ENCODE measurements at places on chromosomes 16 and 17.
A peak's percentile ranks its signal among the peaks of the same experiment; 100 is the strongest.

- DNase-seq, result no peak
Measured at GRCh38 chr17:48504953-48505352, 25.9 kb downstream of the HOXB1 start.

GRCh38 chr16:70662991-70663523 is 16.7 kb downstream of the IL34 start:
- no peak for DNase-seq

- DNase-seq, result no peak
Measured at GRCh38 chr17:19753051-19753509, 5.0 kb upstream of the ALDH3A1 start.

DNA sequence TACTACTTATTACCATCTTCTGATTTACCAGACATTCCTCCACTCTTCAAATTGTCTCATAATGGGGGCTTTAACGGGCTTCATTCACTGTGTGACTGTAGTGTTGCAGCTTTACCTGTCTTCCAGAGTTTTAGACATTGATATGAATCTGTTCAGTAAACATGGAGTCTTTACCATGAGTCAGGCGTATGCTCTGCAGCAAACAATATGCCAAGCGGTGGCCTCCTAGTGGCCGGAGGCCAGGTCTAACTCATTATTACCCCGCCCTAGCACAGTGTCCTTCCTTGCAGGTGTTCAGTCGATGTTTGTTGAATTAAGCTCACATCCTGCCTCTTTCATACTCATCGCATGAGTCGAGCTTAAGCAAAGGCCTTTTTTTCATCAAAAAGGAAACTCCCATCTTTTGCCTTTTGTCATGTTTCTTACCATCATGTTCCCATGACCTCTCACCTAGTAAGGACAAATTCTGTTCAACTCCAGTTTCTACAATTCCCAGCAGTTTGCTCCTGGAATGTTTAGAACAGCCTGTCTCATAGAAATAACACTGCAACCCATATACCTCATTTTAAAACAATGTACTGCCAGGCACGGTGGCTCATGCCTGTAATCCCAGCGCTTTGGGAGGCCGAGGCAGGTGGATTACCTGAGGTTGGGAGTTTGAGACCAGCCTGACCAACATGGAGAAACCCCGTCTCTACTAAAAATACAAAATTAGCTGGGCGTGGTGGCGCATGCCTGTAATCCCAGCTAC is 39.4 kb downstream of the TUBD1 start:
- DNase-seq, result no peak

- DNase-seq, result no peak
Measured at GRCh38 chr17:2262135-2262587, 41.4 kb downstream of the SMG6 start.

DNA sequence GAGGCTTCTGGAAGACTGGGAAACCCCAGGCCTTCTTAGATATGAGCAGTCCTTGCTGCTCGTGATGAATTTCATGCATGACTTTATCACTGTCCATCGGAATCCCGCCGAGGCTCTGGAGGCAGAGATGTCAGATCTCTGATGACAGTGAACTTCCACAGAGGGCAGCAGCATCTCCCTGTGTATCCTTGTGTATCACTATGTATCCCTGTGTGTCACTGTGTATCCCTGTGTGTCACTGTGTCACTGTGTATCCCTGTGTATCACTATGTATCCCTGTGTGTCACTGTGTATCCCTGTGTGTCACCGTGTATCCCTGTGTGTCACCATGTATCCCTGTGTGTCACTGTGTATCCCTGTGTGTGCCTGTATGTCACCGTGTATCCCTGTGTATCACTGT is 160.2 kb upstream of the CHMP6 start:
- DNase-seq, result no peak

DNA sequence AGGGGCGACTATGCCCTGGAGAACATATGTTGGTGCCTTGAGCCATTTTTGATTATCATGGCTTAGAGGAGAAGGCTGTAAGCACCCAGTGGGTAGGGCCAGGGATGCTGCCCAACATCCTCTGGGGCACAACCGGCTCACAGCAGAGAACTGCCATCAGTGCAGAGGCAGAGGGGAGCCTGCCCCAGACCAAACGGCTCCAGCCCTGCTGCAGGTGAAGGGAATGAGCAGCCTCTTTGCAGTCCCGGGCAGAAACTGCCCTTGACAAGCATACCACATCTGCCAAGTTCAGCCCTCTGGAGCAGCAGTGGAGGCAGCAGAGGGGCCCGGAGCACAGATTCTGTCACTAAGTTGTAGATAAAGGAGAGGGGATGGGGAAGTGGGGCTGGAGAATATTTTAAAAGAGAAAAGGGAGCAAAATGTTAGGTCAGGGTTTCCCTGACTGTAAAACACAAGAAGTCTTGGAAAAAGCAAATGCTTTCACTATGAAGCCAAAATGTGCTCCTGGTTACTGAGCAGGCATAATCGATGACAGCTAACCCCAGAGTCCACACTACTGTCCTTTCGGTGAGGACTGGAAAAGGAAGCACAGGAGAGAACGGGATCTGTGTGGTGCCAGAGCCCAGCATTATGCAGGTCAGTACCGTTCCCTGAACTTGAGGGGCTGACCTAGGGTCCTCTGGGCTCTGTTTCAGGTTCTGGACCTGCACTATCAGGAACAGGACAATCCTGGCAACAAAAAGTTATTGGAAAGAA is 72.0 kb downstream of the CREBBP start:
- DNase-seq, result no peak

GRCh38 chr17:43935926-43936261 is 6.4 kb downstream of the PPY start:
- no peak for DNase-seq

- DNase-seq, result no peak
Measured at GRCh38 chr17:78585006-78585630, 7.9 kb upstream of the DNAH17 start.

GRCh38 chr17:50919321-50920040 is 53.3 kb upstream of the TOB1 start:
- DNase-seq, result peak; percentile 73

- DNase-seq, result no peak
Measured at GRCh38 chr16:83245061-83245460, 562.7 kb upstream of the HSBP1 start.

DNA sequence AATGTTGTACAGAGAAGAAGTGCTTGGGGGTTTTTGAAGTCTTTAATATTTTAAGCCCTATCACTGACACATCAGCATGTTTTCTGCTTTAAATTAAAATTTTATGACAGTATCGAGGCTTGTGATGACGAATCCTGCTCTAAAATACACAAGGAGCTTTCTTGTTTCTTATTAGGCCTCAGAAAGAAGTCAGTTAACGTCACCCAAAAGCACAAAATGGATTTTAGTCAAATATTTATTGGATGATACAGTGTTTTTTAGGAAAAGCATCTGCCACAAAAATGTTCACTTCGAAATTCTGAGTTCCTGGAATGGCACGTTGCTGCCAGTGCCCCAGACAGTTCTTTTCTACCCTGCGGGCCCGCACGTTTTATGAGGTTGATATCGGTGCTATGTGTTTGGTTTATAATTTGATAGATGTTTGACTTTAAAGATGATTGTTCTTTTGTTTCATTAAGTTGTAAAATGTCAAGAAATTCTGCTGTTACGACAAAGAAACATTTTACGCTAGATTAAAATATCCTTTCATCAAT is 57.8 kb downstream of the HLF start:
- DNase-seq, result no peak

- DNase-seq, result no peak
Measured at GRCh38 chr17:31202968-31203367, 94.1 kb downstream of the OMG start.

GRCh38 chr17:81921996-81922565 is 4.1 kb upstream of the SIRT7 start:
- DNase-seq, result no peak

- no peak for DNase-seq
Measured at GRCh38 chr17:46118964-46119363, 74.3 kb downstream of the KANSL1 start.

- no peak for DNase-seq
Measured at GRCh38 chr16:4081521-4082021, 34.7 kb downstream of the ADCY9 start.

GRCh38 chr16:28596840-28597691 is at the start of gene SULT1A2:
TSS of gene SULT1A2 (minus strand) at chr16:28597050. CDS start at chr16:28595930, 1,120 bp downstream.
- no peak for DNase-seq

- DNase-seq, result no peak
Measured at GRCh38 chr16:13426269-13426668, 493.7 kb upstream of the ERCC4 start.

Data from cortex of kidney (tissue), 1 donor.